ENCODE measurements at places on chromosomes 12 and 14. TPM values are rescaled to one million over a fixed set of nuclear protein-coding genes. Genes with fewer than 3 reads are reported as not detected.

The APOF gene
- polyA plus RNA-seq, result not detected

The NUDT14 gene
- 21.0 TPM for polyA plus RNA-seq

The COPS7A gene
- polyA plus RNA-seq, result 58.7 TPM

The B4GALNT3 gene
- 14.2 TPM for polyA plus RNA-seq

The CPM gene
- 25.4 TPM for polyA plus RNA-seq

The PROX2 gene
- 0.86 TPM for polyA plus RNA-seq

The EPS8 gene
- polyA plus RNA-seq, result 62.6 TPM

The SMCO3 gene
- polyA plus RNA-seq, result 2.8 TPM

The CDCA4 gene
- 19.3 TPM for polyA plus RNA-seq

The STRAP gene
- polyA plus RNA-seq, result 200 TPM

The TNFRSF1A gene
- 101 TPM for polyA plus RNA-seq

The MMP19 gene
- polyA plus RNA-seq, result 0.52 TPM

The ANKS1B gene
- 4.8 TPM for polyA plus RNA-seq

The TMEM116 gene
- polyA plus RNA-seq, result 37.1 TPM

The SLC5A8 gene
- polyA plus RNA-seq, result 44.0 TPM

The KLRD1 gene
- polyA plus RNA-seq, result 0.80 TPM

The REP15 gene
- 2.5 TPM for polyA plus RNA-seq

The CPNE6 gene
- not detected for polyA plus RNA-seq

- DNase-seq, result no peak
Measured at GRCh38 chr12:90428881-90429280, 526.1 kb downstream of the CCER1 start.

GRCh38 chr14:50676814-50677516, 8.9 kb upstream of the SAV1 start:
- DNase-seq, result no peak

GRCh38 chr14:74799765-74800164, 36.6 kb downstream of the YLPM1 start:
- DNase-seq, result no peak

DNA sequence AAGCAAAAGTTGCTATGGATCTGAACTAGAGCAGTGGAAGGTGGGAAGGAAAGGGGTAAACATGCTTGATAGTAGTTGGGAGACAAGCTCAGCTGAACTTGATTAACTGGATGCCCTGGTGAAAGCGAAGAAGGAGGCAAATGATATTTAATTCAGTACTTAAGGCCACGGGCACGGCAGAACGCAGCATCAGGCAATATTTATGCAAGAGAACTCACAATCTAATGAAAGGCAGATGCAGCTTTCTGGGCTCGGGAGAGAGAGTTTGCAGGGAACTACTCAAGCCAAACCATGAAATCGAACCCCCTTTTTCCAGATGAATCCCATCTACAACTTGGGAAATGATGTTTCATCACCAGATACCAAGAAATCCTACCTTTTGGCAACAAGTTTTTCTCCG, 3.5 kb upstream of the CNIH1 start:
- no peak for DNase-seq

- no peak for DNase-seq
Measured at GRCh38 chr12:89217472-89217871, 134.8 kb downstream of the DUSP6 start.

- no peak for DNase-seq
Measured at GRCh38 chr14:30998100-30998706, 27.2 kb upstream of the AP4S1 start.

DNA sequence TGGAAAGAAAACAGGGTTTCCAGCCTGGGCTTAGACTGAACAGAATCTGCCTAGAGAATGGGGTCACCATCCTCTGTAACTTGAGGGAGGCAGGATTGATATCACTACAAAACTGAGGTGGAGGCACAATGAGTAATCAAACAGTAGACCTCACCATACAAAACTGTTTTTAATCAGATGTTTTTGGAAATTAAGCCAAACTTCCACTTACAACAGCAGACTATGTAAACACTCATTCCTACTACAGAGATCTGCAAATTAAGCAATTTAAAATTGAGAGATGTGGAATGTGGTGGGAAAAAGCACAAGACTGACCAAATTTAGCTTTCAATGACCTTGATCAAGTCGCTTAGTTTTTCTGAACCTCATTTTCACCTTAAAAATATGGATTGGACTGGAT, 104.3 kb upstream of the SLC38A4 start:
- DNase-seq, result no peak

- DNase-seq, result no peak
Measured at GRCh38 chr12:44193281-44193680, 357.4 kb downstream of the TMEM117 start.

DNA sequence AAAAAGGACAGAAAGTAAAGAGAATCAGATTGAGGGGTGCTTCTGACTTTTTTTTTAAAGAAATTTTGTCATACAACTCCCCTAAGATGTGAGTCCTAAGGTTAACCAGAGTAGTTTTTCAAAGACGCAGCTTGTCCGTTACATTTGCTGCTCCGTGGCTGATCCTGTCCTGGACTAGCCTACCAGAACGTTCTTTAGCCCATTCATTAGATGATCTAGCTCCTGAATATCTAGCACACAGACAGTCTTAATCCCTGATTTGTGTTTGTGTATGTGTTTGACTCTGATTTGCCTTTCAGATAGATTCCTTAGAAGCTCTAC, 60.3 kb downstream of the SAMD4A start:
- no peak for DNase-seq

DNA sequence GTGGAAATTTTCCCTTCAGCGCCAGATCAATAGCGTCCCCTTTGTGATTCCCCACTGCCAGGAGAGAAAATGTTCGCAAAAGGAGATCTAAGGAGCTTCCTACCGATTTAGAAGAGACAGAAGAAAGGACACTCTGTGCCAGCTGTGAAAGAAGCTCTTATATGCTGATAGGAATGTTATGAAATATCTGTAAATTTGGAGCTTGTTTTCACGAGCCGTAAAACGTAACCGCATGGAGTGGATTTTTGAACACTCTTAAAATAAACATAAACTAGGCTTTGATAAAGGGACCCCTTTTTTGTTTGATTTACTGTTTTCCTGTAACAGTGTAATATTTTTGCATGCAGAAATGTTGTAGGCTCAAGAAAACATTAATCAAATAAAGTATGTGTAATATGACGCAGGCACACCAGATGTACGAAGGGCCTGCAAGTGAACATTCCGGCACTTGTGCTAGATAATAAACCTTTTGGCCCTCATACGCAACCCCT, 346.8 kb downstream of the ETNK1 start:
- DNase-seq, result no peak

DNA sequence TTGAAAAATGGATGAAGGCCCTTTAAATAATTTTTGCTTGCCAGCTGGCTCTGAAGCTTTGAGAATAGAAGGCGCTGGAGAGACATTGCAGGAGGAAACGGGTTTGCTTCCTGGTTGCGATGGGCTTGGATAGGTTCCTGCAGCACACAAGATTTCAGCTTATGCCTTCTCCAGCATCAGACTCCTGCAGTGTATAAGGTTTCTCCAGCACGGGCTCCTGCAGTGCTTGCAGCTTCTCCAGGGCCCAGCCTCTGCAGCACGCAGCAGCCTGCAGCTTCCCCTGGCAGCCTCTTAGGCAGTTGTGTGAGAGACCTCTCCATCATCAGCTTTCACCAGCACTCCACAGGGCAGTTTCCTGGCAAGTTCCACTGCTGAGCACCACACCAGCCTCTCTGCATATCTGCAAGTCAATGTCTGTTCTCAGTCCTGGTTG, 78.7 kb upstream of the ZDHHC17 start:
- no peak for DNase-seq

GRCh38 chr12:126908765-126909142, 1358.2 kb upstream of the TMEM132C start:
- no peak for DNase-seq

DNA sequence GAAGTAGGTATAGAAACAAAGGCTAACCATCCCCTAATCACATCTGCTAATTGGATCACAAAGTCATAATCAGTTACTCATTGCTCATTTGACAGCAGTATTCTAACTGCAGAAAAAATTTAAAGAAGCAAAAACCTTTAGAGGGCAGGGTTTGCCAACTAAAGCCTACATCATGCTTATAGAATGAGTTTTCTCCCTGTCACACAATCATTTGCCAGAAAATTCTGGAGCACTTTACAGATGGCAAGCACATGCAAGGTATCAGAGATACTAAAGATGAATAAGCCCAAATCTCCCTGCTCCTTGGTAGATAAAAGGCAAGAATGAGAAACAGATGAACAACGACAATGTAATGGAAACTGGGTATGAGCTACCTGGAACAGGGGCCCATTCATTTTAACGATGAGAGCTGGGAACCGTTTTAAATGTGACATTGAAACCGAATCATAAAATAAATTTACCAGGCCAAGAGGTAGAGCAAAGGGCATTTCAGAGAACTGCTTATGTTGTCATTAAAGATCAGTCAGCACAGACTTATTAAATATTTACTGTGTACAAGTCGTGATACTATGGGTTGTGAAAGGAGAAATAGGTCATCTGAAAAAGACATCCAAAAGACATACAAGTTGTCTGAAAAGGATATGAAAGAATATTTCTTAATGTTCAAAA, 211.4 kb upstream of the ABCD2 start:
- DNase-seq, result no peak

GRCh38 chr14:61421212-61421923, 100.0 kb downstream of the PRKCH start:
- no peak for DNase-seq

GRCh38 chr12:25775968-25776367, 182.5 kb upstream of the RASSF8 start:
- DNase-seq, result no peak

DNA sequence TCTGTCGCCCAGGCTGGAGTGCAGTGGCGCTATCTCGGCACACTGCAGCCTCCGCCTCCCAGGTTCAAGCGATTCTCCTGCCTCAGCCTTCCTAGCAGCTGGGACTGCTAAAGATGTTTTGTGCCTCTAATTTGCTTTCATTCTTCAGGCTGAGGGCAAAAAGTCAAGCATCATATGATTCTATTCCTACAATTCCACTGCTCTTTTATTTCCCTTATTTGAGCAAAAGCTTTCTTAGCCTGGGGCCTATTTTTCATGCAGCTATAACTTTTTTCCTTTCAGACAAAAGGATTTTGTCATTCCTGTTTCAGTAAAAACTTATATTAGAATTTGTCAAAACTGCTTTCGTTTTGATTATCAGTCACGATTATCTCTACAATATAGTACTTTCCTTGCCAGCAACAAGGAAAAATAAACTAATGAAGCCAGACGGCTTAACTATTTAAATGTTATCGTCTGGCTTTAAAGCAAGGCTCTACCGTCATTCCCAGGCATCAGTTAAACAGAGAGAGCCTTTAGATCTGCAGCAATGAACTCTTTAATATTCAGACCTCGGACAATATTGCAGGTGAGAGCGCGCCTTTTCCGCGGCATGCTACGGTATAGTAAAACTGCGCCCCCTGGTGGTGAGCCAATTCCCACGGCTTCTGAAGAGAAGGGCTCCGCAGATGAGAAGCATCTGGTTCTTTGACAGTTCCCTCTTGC, 1.4 kb upstream of the SLC2A13 start:
- DNase-seq, result peak; percentile 77

GRCh38 chr12:40742041-40742440, 49.8 kb downstream of the CNTN1 start:
- DNase-seq, result no peak

- no peak for DNase-seq
Measured at GRCh38 chr14:54574528-54574927, 7.6 kb downstream of the SAMD4A start.

DNA sequence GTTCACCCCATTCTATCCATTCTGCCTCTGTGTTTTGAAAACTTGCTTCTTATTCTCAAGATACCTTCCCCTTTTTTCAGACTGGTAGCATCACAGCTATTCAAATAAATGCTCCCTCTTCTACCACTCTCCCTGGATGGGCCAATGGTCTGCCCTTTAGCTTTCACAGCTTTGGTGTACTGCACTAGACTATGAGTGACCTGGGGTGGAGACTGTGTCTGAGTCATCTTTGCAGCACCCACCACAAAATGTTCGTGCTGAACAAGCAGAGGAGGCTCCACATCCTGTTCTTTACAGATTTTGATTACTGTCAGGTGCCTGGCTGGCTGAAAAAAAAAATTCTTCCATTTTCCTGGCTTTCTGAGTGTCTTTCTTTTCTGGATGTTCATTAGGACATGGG, 1104.1 kb upstream of the TMEM132C start:
- no peak for DNase-seq

DNA sequence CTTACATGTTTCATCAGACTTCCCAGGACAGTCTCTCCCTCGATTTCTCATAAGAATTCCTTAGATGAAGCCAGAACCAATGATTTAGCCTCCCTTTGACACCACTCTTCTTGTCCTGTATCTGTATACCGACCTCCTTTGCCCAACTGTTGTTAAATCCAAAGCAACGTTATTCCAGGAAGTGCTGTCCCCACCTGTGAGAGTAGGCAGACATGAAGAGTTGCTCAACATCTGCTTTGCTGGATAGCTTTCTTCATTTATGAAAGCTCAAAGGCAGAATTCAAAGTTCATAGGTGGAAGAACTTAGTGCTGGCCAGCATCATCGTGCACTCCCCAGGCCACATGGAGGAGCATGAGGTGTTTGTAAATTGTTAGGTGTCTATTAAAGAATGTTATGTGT, 55.6 kb downstream of the GTF2A1 start:
- no peak for DNase-seq

GRCh38 chr12:19082365-19082911, 47.1 kb upstream of the PLEKHA5 start:
- no peak for DNase-seq

- DNase-seq, result no peak
Measured at GRCh38 chr14:56057071-56057741, 61.0 kb upstream of the PELI2 start.

GRCh38 chr12:13211859-13212664, 15.5 kb downstream of the EMP1 start:
- no peak for DNase-seq

GRCh38 chr14:105842105-105842504, 315.7 kb downstream of the TMEM121 start:
- DNase-seq, result no peak

GRCh38 chr14:72704502-72704901, 189.4 kb downstream of the DPF3 start:
- DNase-seq, result no peak

DNA sequence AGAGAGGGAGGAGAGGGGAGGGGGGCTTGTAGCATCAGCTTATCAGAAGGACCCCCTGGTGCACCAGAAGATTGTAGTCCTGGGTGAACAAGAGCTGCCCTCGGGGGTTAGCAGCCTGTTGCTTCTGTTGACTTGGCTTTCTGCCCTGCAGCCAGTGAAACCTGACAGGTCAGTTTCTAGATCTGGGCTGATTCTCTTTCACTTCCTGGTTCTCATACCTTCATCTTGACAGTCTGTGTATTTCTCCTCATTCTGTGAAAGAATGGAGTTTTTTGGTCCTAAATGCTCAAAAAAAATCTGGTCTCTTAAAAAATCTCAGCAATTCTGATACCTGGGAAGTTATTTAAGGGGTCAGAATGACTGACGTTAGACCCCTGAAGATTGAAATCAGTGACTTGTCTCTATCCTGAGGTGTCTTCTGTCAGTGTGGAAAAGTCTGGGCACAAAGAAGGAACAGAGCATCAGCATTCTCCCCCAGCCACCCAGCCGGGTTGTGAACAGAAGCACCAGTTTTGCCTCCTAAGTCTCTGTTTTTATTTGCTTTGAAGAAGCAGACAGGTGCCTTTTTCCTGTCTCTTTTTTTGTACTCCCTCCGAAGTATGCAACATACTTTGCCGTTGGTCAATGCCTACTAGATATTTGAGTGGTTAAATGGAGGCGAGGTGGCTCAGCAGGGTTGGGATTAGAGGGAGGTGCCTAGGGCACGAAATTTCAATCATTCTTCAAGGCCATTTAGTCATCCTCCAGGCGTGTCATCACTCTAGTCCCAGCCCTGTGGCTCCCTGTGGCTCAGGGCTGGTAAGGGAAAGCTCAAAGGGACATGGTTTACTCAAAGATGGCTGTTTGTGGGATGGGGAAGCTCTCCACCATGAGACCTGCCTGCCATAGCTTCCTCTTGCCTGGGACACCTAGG, 24.0 kb downstream of the TTC9 start:
- no peak for DNase-seq

Data from right renal cortex interstitium (tissue), 3 donors.